ENCODE measurements at places on chromosomes 4 and X. TPM values are rescaled to one million over a fixed set of nuclear protein-coding genes. Genes with fewer than 3 reads are reported as not detected.

MAGEE1 gene
- 1.5 TPM for total RNA-seq

DMRTC1B gene
- total RNA-seq: not detected

YY2 gene
- 1.1 TPM for total RNA-seq

FAM120C gene
- 6.4 TPM for total RNA-seq

FANCB gene
- 0.86 TPM for total RNA-seq

DNA sequence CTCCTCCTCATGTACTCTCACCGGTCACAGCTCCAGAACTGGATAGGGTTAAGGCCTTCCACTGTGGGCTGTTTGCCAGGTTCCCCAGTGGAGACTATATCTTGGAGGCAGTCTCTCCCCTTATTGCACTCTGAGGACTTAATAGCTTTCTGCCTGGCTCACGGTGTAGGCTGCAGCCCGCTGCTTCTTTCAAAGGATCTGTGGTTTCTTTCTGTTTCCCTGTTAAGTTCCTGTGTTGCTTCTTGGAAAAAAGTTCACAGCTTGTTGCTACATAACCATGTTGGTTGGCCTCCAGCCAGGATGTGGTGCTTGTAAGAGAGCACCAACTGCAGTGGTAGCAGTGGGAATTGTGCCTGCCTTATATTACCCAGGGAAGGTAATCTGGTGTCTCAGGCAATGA lies 24.9 kb upstream of the ZDHHC15 start:
- no peak overlapping the region for H3K4me3 ChIP-seq
- peaks cover 16% of the 10 kb centered on the region for H3K4me1 ChIP-seq
- H3K36me3 ChIP-seq: no peaks in the 10 kb centered on the region
- no peaks in the 10 kb centered on the region for H3K27me3 ChIP-seq

GRCh38 chr4:99875071-99875470 lies 19.2 kb downstream of the LAMTOR3 start:
- no peak overlapping the region for H3K27ac ChIP-seq
- DNase-seq: no peak
- no peak overlapping the region for H3K4me3 ChIP-seq
- peaks cover 10% of the 10 kb centered on the region for H3K36me3 ChIP-seq
- H3K27me3 ChIP-seq: no peaks in the 10 kb centered on the region

DNA sequence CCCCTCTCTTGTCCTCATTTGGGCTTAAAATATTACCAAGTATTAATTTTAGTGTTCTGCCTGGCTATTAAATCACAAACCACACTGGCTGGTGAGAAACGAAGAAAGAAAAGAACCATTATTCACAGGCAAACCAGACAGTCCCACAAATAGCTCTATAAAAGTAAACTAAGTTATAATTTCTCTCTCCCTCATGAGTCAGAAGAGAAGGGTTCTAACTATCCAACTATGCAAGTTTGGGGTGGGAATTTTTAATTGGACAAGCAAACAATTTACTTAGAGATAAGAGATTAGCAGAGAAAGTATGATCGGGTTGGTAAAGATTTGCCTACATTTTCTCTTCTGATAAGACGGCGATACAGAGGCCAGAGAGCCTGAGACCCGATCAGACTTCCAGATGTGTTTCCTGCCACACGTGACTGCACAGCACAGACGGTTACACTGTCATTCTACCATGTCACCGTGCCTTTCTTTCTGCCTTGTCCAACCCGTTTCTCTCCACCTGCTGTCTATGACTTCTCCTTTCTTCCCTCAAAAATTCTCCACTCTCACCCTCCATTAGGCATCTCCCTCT lies 52.3 kb downstream of the MEPE start:
- no peak overlapping the region for H3K27ac ChIP-seq
- no peaks in the 10 kb centered on the region for H3K36me3 ChIP-seq
- no peaks in the 10 kb centered on the region for H3K4me1 ChIP-seq
- no peak overlapping the region for H3K4me3 ChIP-seq
- no peaks in the 10 kb centered on the region for H3K27me3 ChIP-seq

- H3K36me3 ChIP-seq: no peaks in the 10 kb centered on the region
- no peak overlapping the region for H3K4me3 ChIP-seq
- H3K4me1 ChIP-seq: no peaks in the 10 kb centered on the region
- DNase-seq: no peak
Observed at GRCh38 chrX:136546371-136546781, 14.4 kb downstream of the VGLL1 start.

GRCh38 chrX:107845625-107846024 lies 20.0 kb downstream of the MID2 start:
- peaks cover 9% of the 10 kb centered on the region for H3K36me3 ChIP-seq
- H3K4me1 ChIP-seq: peaks cover 12% of the 10 kb centered on the region
- no peak for DNase-seq
- H3K27ac ChIP-seq: no peak overlapping the region
- no peaks in the 10 kb centered on the region for H3K27me3 ChIP-seq
- H3K4me3 ChIP-seq: no peak overlapping the region

DNA sequence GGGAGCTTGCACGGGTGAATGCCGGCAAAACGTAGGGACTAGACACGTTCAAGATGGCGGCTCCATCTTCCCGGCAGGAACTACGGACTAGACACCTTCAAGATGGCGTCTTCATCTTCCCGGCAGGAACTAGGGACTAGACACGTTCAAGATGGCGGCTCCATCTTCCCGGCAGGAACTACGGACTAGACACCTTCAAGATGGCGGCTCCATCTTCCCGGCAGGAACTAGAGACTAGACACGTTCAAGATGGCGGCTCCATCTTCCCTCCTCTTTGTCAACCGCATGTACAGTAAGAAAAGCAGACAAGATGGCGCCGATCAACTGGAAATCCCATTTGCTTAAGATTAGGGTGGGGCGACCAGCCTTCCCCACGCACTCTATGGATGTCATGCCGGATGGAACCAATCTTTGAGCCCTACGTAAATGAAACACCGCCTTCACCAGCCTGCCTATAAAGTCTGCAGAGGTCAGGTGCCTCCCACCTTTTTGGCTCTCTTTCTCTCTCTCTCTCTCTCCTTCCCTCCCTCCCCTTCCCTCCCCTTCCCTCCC lies 222.4 kb downstream of the CRLF2 start:
- peak overlapping the region; percentile 64 for H3K27ac ChIP-seq
- H3K27me3 ChIP-seq: no peaks in the 10 kb centered on the region
- no peaks in the 10 kb centered on the region for H3K4me1 ChIP-seq
- DNase-seq: no peak
- no peak overlapping the region for H3K4me3 ChIP-seq
- H3K36me3 ChIP-seq: no peaks in the 10 kb centered on the region

GRCh38 chr4:127047930-127048329 lies 584.8 kb upstream of the INTU start:
- H3K27ac ChIP-seq: no peak overlapping the region
- H3K36me3 ChIP-seq: no peaks in the 10 kb centered on the region
- no peaks in the 10 kb centered on the region for H3K27me3 ChIP-seq
- H3K4me1 ChIP-seq: no peaks in the 10 kb centered on the region
- no peak for DNase-seq
- H3K4me3 ChIP-seq: no peak overlapping the region

DNA sequence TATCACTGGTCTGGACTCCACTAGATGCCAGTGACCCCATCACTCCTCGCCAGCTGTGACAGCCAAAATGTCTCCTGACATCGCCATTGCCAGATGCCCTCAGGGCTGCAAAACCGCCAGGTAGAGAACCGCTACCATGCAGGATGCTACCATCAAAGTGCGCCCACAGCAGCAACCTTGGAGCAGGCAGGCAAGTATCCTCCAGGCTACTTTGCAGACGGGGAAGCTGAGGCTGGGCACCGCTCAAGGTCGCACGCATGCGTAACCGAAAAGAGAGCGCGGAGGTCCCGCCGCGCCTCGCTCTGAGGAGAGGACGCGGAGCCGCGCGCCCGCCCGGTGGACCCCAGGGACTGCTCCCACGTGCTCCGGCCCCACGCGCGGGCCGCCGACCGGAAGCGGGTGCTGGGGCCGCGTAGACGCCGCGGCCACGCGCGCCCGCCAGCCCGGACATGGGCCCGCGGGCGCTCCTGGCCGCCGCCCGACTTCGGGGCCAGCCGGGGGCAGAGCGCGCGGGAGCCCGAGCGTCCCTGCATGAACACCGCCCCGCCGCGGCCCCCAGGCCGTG lies at the start of gene STS:
STS (plus strand) TSS at position 300 of the 565 bp plus-strand sequence. CDS start 105,488 bp downstream, outside the sequence.
- H3K4me1 ChIP-seq: peaks cover 6% of the 10 kb centered on the region
- H3K27ac ChIP-seq: peak within 1 kb of the TSS; percentile 91
- H3K4me3 ChIP-seq: peak within 1 kb of the TSS; percentile 83
- no peak for DNase-seq

GRCh38 chr4:138611721-138612120 lies 369.6 kb upstream of the SLC7A11 start:
- H3K4me1 ChIP-seq: peaks cover 10% of the 10 kb centered on the region
- no peak overlapping the region for H3K27ac ChIP-seq
- H3K4me3 ChIP-seq: no peak overlapping the region
- H3K27me3 ChIP-seq: no peaks in the 10 kb centered on the region
- H3K36me3 ChIP-seq: no peaks in the 10 kb centered on the region

DNA sequence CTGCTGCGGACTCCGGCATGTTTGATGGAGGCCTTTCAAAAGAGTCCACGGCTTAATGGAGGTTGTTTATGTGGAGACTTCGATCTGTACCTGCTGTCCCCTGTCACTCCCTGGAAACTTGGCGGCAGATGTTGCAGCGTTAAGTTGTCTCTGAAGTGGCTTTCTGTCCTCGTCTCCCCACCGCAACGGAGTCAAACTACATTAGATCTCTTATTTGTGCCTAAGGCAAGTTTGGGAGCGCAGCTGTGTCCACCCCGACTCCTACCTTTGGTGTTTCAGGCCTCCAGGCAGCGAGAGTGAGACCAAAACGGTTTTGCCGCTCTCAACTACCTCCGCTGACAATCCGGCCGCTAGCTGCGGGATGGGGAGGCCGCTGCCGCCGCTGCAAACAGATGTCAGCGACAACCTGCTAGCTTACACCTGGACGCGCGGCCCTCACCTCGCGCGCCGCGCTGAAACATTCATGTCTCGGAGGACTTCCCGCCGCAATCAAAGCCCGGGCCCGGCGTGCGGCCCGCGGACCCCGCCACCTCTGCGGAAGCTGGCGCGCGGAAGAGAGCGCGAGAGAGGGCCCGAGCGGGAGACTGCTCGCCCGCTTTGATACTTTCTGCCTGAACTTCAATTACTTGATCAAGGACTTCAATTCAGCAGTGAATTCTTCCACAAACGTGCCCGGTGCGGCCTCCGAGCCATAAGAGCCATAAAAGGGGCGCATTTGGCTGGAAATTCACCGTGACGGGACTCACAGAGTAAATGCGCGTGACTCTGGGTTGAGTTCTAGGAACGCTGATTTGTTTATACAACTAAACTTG lies 108.4 kb downstream of the ANTXR2 start:
- no peaks in the 10 kb centered on the region for H3K27me3 ChIP-seq
- no peaks in the 10 kb centered on the region for H3K4me1 ChIP-seq
- DNase-seq: no peak

DNA sequence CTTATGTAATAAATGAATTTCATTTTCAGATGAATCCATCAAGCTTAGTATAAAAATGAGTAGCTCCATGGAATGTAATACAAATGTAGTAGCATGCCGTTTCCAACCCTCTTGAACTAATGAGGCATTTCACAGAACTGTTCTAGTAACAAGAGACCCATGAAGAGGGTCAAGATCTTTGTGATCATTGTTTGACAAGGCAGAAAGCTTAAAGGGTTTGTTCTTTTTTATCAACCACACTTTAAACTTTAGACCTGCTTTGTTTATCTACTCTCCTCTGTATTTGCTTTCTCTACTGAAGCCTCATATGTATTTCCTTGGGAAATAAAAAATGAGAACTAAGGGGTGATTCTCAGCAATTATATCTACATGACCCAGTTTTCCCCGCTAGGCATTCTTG lies 513.9 kb downstream of the ARAP2 start:
- no peak overlapping the region for H3K27ac ChIP-seq
- H3K36me3 ChIP-seq: no peaks in the 10 kb centered on the region
- H3K4me1 ChIP-seq: no peaks in the 10 kb centered on the region
- no peak overlapping the region for H3K4me3 ChIP-seq
- H3K27me3 ChIP-seq: no peaks in the 10 kb centered on the region

GRCh38 chr4:77308843-77309242 lies 151.8 kb downstream of the CCNG2 start:
- DNase-seq: no peak
- H3K4me1 ChIP-seq: no peaks in the 10 kb centered on the region
- no peaks in the 10 kb centered on the region for H3K36me3 ChIP-seq

- H3K36me3 ChIP-seq: no peaks in the 10 kb centered on the region
- H3K27ac ChIP-seq: no peak overlapping the region
- H3K4me1 ChIP-seq: no peaks in the 10 kb centered on the region
- H3K27me3 ChIP-seq: no peaks in the 10 kb centered on the region
Observed at GRCh38 chr4:106875340-106875739, 160.8 kb downstream of the DKK2 start.

GRCh38 chr4:112114452-112114851 lies 30.8 kb upstream of the FAM241A start:
- DNase-seq: no peak
- H3K27ac ChIP-seq: no peak overlapping the region
- no peaks in the 10 kb centered on the region for H3K36me3 ChIP-seq
- H3K27me3 ChIP-seq: no peaks in the 10 kb centered on the region
- no peaks in the 10 kb centered on the region for H3K4me1 ChIP-seq

- H3K4me1 ChIP-seq: peaks cover 13% of the 10 kb centered on the region
- H3K4me3 ChIP-seq: no peak overlapping the region
- DNase-seq: no peak
Observed at GRCh38 chr4:80324171-80324570, 11.4 kb upstream of the CFAP299 start.

DNA sequence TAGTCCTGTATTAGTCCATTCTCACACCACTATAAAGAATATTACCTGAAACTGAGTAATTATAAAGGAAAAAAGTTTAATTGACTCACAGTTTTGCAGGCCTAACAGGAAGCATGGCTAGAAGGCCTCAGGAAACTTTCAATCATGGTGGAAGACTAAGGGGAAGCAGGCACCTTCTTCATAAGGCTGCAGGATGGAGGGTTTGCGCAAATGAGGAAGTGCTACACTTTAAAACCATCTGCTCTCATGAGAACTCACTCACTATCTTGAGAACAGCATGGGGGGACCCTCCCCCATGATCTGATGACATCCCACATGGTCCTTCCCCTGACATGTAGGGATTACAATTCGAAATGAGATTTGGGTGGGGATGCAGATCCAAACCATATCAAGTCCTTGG lies 12.1 kb upstream of the MAGEA11 start:
- H3K4me1 ChIP-seq: no peaks in the 10 kb centered on the region
- H3K36me3 ChIP-seq: no peaks in the 10 kb centered on the region
- H3K27ac ChIP-seq: no peak overlapping the region
- no peaks in the 10 kb centered on the region for H3K27me3 ChIP-seq
- DNase-seq: no peak
- no peak overlapping the region for H3K4me3 ChIP-seq

- H3K4me3 ChIP-seq: no peak overlapping the region
- no peaks in the 10 kb centered on the region for H3K27me3 ChIP-seq
- H3K4me1 ChIP-seq: no peaks in the 10 kb centered on the region
- no peak for DNase-seq
- peaks cover 40% of the 10 kb centered on the region for H3K36me3 ChIP-seq
Observed at GRCh38 chr4:7007142-7007907, 35.8 kb upstream of the TADA2B start.

All from esophagus muscularis mucosa (tissue), 4 donors.